ENCODE measurements at places on chromosomes 6 and 20. TPM values are rescaled to one million over a fixed set of nuclear protein-coding genes. Genes with fewer than 3 reads are reported as not detected.

Gene FAM217A
- total RNA-seq, result not detected

Gene TPD52L1
- 9.4 TPM for total RNA-seq

Gene ZSCAN23
- total RNA-seq, result 11.0 TPM

Gene GOPC
- total RNA-seq, result 66.9 TPM

Gene PKIB
- total RNA-seq, result 4.1 TPM

Gene LINC00237
- 0.82 TPM for total RNA-seq

Gene SHLD1
- 6.1 TPM for total RNA-seq

Gene ATF6B
- total RNA-seq, result 13.0 TPM

Gene ADGRF1
- total RNA-seq, result not detected

Gene TMEM151B
- total RNA-seq, result 45.7 TPM

Gene RBM12
- 109 TPM for total RNA-seq

Gene PDSS2
- total RNA-seq, result 6.9 TPM

Gene OSTM1
- total RNA-seq, result 50.1 TPM

- DNase-seq, result no peak
Observed at GRCh38 chr6:3723966-3724365, 27.5 kb downstream of the PXDC1 start.

- no peak for DNase-seq
Observed at GRCh38 chr6:113500221-113500620, 356.9 kb upstream of the MARCKS start.

GRCh38 chr20:37314099-37314498 is 24.6 kb downstream of the MANBAL start:
- no peak for DNase-seq

- no peak for DNase-seq
Observed at GRCh38 chr6:39555136-39555535, 170.1 kb downstream of the KIF6 start.

DNA sequence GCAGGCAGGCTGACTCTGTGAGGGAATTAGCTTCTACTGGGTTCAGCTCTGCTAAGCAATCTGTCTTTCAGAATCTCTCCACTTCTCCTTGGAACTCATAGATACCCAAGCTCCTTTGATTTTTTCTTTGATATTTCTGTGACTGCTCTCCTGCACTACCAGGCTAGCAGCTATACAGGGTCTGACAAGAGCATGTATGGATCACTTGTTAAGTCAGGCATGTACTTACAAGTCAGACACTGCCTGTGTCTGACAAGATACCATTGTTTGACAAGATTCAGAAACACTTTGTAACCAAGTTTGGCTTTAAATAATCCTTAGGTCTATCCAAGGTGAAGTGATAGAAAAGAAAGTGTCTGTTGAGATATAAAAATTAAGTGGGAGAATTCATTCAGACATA is 79.5 kb downstream of the SESN1 start:
- DNase-seq, result no peak

DNA sequence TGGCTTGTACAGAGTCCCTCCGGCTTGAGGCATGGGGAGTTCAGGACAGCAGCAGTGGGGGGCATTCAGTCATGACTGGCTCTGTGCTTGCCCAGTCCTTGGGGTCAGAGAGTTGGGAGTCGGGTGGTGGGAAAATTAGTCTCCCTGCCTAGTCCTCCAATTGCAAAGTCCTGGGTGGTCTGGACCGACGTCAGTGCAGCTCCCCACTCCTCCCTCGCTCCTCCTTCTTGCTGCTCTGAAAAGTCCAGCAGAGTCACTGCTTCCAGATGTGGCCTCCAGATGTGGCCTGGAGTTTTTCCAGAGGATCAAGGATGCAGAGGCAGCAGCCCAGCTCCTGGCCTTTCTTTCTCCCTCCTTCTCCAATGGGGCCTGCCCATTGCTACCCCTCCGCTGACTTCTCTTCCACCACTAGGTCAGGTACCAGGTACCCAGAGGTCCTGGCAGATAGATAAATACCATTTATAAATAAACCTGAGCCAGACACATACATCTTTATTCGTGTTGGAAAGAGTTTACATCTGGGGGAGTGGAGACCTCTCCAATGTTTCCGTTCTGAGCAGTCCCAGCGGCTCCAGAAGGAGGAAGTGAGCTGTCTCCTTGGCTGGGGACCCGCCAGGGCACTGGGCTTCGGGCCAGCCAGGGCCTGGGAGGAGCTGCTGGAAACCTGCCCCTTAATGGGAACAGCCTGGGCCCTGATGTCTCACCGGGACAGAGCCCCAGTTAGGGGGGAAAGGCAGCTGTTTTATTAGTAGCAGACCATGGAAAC is 49.0 kb upstream of the RNF24 start:
- DNase-seq, result peak; percentile 29

DNA sequence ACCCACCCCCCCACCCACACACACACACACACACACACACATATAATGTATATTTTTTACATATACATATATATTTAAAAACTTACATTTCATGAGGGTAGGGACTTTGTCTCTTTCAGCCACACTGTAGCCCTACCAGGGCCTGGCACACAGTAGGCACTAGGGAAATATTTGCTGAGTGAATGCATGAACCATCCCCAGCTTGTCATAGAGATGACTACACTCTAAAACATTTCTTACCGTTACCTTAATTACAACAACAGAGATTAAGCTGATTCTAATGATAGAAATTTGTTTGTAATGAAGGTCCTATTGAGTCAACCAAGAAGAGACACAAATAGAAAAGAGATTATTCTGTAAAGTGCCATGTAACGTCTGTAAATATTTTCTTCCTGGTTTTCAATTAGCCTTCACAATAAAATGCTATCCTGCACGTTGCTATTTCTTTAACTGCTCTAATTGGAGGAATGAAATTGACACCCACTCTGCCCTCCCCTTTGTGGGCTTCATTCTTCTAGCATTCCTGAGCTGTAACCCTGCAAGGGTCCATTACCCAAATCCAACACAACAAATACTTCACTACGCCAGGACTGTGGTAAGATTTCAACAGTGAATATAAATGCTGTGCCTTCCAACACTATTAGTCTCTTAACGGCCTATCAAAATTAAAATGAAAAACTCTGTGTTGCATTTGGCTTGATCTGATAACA is 30.8 kb downstream of the SIM1 start:
- no peak for DNase-seq

DNA sequence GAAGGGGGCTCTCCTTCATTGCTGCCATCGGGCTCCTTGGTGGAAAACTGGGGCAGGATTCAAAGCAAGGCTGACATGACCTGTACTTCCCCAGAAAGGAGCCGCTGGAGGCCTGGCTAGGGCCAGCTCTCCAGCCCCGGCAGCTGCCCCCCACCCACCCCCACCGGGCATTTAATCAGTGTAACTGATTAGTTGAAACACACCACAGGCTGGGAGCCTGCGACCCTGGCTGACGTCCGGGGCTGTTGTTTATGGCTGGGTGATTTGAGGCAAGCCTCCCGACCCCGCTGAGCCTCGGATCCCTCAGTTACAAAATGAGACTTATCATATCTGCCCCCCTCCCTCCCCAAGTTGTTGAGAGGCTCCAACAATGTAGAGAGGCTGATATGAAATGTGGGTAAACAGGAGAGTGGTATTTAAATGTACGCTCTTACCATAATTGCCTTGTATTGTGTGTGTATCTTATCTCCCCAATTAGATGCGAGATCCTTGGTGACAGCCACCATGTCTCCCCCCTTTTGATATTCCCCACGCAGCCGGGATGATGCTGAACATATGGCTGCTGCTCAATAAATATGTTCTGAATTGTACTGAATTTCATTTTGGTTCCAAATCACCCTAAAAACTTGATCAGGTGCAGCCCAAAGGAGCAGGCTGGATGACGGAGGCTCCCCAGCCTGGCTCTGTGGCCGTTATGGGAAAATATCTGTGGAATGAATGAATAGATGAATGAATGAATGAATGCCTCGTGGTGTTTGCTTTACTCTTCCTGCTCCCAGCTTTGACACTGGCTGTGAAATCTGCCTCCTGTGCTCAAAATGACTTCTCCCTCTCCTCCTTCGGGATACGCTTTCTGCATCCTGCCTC is 31.8 kb upstream of the APCDD1L start:
- no peak for DNase-seq

DNA sequence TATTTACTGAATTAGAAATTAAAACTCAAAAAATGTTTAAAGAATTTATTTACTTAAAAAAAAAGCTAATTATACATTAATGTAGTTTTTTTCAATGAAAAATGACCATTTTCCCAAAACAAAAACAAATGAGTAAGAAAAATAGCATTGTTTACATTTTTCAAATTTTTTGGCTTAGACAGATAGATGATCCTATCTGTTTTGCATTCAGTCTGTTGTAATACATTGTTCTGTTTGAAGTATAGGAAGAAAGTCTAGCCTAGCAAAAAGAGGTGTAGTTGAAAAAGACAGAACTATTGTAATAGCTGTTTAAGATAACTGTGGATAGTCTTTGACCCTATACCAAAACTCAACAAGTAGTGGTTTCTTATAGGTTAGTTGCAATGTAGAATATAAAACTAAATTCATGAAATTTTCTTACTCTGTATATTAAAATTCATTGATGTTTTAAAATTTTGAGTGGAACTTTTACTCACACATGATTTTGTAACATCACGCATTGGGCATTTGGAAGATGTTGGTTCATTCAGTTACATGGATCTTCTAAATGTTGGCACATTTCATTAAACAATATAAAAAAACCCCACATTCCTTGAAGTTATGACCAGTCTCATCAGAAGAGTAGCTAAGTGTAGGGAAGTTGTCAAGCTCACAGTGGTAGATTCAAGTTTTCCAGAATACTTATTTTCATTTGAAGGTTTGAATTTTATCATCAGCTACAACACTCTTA is 62.0 kb downstream of the KCNS1 start:
- DNase-seq, result no peak

DNA sequence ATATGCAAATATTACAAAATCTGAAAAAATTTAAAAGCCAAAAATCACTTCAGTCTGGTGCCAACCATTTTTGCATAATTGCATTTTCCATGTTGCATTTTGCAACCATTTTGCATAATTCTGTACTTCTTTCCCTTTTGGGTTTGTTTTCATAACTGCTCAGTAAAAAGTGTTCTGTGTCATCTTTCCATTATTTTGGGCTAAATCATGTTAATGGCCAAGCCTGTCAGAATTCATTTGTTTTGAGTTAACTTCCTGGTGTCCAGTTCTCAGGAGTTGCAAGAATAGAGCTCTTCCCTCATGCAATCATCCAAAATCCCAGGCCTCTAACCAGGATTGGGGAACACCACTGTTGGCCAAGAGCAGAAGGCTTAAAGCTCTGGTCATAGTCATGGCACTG is 133.6 kb downstream of the MTHFD1L start:
- no peak for DNase-seq

DNA sequence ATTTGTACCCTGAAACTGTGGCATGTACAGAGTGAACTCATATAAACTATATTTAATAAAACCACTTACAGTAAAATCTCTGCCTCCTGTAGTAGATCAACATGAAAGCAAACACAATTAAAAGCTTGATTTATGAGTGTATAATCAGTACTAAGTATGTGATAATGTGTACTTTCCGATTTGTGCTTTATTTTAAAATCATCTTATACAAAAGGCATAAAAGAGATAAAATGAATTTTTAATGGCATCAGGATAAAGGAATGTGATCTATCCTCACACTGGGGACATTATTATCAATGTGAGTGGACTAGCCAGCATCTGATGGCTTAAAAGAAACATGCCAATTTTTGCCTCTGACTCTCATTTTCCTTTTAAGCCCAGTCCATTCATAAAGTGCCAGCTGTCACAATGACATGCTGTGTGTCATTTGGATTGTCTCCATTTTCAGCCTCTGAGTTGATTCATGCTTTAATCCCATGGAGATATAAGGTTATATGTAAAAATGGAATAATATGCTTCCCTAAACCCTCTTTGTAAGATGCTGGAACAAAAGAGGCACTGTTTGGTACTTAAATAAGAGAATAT is 831.6 kb upstream of the EYS start:
- DNase-seq, result no peak

- DNase-seq, result no peak
Observed at GRCh38 chr6:167553736-167554119, 228.8 kb downstream of the TTLL2 start.

- no peak for DNase-seq
Observed at GRCh38 chr20:36231331-36231730, 4.9 kb upstream of the AAR2 start.

DNA sequence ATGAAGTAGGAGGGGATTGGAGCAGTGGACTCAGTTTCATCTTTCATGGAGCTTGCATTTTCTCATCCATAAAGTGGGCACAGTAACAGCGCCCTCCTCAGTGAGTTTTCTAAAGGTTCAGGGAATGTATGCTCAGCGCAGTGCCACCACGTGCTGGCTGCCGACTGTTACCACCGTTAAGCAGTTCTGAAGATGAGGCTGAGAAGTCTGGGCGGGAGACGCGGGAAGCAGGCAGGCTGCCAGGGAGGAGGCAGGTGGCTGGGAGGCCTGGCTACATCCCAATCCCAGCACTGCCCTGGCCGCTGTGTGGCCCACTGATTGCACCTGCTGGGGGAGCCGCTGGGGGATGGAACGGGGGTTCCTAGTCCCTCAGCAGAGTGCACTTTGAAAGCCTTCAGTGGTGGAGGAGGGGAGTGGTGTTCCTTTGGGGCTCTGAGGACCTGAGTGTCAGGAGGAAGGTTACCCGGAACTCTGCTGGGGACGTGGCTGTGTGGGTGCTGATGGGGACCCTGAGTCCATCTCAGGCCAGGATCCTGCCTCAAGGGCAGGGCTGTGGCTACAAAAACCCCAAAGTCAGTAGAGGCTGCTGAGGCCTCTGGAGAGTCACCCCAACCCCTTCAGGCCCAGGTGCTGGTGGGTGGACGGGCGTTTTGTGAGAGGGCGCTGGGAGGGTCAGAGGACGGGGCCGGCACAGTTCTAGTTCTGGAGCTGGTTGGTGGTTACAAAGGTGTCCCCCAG is 28.0 kb upstream of the PHACTR3 start:
- DNase-seq, result peak; percentile 45

- DNase-seq, result peak; percentile 25
Observed at GRCh38 chr6:37283671-37284151, 25.8 kb upstream of the TMEM217 start.

GRCh38 chr6:169722362-169723199 is 1.7 kb downstream of the PHF10 start:
- DNase-seq, result peak; percentile 24

DNA sequence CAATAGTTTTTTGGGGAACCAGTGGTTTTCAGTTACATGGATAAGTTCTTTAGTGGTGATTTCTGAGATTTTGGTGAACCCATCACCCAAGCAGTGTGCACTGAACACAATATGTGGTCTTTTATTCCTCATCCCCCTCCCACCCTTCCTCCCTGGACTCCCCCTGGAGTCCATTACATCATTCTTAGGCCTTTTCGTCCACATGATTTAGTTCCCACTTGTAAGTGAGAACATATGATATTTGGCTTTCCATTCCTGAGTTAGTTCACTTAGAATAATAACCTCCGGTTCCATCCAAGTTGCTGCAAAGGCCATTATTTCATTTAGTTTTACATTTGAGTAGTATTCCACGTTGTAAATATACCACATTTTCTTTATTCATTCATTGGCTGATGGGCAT is 28.3 kb downstream of the RPP40 start:
- DNase-seq, result no peak

GRCh38 chr6:158256746-158257424 is 55.4 kb upstream of the TULP4 start:
- no peak for DNase-seq

- no peak for DNase-seq
Observed at GRCh38 chr6:157548635-157549467, 167.9 kb downstream of the ZDHHC14 start.

- DNase-seq, result no peak
Observed at GRCh38 chr6:80930376-80930775, 822.1 kb downstream of the TENT5A start.

- DNase-seq, result no peak
Observed at GRCh38 chr6:41177287-41177686, 14.4 kb upstream of the TREM2 start.
